ENCODE measurements at places on chromosomes 6 and 20. TPM values are rescaled to one million over a fixed set of nuclear protein-coding genes. Genes with fewer than 3 reads are reported as not detected.

Gene CTCFL
- total RNA-seq, result not detected

Gene PROKR2
- total RNA-seq, result not detected

Gene MAN1A1
- total RNA-seq, result 1.7 TPM

Gene ID4
- total RNA-seq, result 32.5 TPM

Gene HCRTR2
- not detected for total RNA-seq

Gene TMEM200A
- 15.2 TPM for total RNA-seq

Gene RPS6KA2
- 47.8 TPM for total RNA-seq

Gene PRRT1
- total RNA-seq, result 0.94 TPM

Gene CGA
- total RNA-seq, result not detected

Gene TFAP2A
- 112 TPM for total RNA-seq

Gene KCNG1
- 53.0 TPM for total RNA-seq

Gene C20orf202
- not detected for total RNA-seq

Gene KCNB1
- total RNA-seq, result 0.17 TPM

Gene HLA-DOB
- 8.3 TPM for total RNA-seq

Gene BIRC7
- not detected for total RNA-seq

Measured in mammary epithelial cell (primary cell).